ENCODE measurements at places on chromosomes 5 and 9.

DNA sequence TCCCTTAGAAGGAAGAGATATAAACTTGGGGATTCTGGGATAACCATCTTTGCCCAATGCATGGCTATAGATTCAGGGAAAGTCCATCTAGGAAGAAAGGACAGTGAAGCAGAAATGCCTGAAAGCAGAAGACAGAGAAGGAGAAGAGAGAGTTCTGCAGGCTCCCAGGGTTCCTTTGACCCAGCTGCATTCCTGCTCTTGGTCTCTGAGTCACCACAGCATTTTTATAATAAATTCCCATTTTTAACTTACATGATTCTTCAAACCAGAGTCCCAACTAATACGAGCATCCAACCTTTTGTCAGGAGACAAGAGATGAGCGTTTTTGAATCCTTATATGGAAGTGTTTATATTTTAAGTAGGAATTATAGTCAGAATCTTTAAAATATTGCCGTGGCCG is 12.0 kb upstream of the AOPEP start:
- H3K27ac ChIP-seq = no peak overlapping the region
- peaks cover 5% of the 10 kb centered on the region for H3K4me1 ChIP-seq
- no peak for DNase-seq
- no peaks in the 10 kb centered on the region for H3K36me3 ChIP-seq

GRCh38 chr9:34717996-34718614 is 8.2 kb upstream of the CCL21 start:
- peaks cover 18% of the 10 kb centered on the region for H3K27me3 ChIP-seq
- H3K27ac ChIP-seq = no peak overlapping the region
- no peak overlapping the region for H3K4me3 ChIP-seq

DNA sequence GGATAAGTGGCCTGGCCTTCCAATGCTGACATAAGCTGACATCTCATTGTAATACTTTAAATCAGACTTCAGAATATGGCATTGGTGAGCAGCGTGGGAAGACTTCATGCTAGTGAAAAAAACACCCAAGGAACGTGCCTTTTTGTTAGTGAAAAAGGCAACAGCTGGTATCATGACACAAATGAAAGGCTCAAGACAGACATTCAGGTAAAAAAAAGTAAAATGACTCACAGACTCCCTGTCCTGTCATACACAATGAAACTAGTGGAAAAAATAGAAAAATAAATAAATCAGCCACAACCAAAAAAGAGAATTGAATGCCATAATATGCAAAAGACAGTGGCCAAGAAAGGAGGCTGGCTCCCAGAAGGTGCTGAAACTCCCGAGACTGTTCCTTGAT is 24.4 kb upstream of the PPP1R2B start:
- H3K27me3 ChIP-seq = peaks cover 5% of the 10 kb centered on the region
- H3K4me1 ChIP-seq = no peaks in the 10 kb centered on the region
- H3K27ac ChIP-seq = no peak overlapping the region
- H3K36me3 ChIP-seq = no peaks in the 10 kb centered on the region
- DNase-seq = no peak

DNA sequence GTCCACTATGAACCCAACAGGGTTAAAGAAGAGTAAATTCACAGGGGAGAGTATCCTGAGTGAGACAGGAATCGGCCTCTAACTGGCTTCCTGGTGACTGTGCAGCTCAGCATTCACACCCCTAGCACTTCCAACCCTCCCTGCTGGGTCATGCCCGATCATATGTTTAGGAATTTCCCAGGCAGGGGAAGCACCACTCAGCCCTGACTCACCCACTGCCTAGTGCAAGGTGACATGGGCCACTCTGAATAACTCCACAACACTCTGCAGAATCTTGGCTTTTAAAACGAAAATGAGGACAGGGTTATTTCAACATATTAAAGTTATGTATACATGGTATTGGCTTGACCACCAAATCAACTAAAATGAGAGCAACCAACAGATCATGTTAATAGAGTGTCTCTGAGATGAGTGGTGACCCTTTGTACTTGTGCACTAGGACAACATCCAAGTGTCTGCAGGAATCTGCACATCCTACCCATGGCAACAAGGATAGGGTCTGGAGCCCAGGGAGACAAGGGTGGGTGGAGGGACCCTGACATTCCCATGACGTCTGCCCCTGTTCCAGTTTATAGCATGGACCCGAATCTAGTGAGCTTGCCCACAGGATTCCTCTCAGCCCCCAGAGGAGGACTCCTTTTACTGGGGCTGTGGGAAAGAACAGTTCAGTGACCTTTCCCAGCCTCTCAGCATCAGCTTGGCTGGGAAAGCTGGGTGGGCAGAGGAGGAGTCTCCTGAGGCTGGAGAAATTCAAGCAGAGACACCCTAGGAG is 485.8 kb downstream of the SEMA5A start:
- H3K27me3 ChIP-seq = peaks cover 3% of the 10 kb centered on the region
- DNase-seq = no peak

- no peak for DNase-seq
- H3K4me3 ChIP-seq = no peak overlapping the region
- H3K27ac ChIP-seq = no peak overlapping the region
Observed at GRCh38 chr9:115374724-115375268, 256.8 kb upstream of the TNC start.

- no peaks in the 10 kb centered on the region for H3K4me1 ChIP-seq
- DNase-seq = no peak
- H3K4me3 ChIP-seq = no peak overlapping the region
- peaks cover 64% of the 10 kb centered on the region for H3K36me3 ChIP-seq
- H3K27me3 ChIP-seq = no peaks in the 10 kb centered on the region
Observed at GRCh38 chr9:93636667-93637066, 60.3 kb downstream of the PHF2 start.

DNA sequence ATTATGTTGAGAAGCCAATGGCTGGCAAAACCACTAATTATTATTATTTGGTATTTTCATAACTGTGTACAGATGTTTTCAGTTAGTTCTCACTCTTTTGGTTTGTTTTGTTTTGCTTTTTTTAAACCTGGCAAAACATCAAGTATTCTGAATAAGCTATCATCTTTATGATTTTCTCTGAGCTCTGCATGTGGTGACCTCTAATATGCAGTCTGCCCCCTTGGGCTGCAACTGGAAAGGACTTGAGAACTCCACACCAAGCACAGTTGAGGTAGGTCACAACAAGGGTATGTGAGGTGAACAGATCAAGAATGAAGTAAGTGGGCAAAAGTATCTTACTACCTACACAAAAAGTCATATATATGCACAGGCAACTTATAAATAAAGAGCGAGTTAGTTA is 202.2 kb downstream of the NFIB start:
- no peak overlapping the region for H3K4me3 ChIP-seq
- H3K27ac ChIP-seq = no peak overlapping the region
- H3K27me3 ChIP-seq = peaks cover 7% of the 10 kb centered on the region
- peaks cover 6% of the 10 kb centered on the region for H3K36me3 ChIP-seq

GRCh38 chr9:80399606-80400005 is 827.8 kb downstream of the TLE4 start:
- H3K36me3 ChIP-seq = no peaks in the 10 kb centered on the region
- no peak overlapping the region for H3K4me3 ChIP-seq
- H3K27ac ChIP-seq = no peak overlapping the region

DNA sequence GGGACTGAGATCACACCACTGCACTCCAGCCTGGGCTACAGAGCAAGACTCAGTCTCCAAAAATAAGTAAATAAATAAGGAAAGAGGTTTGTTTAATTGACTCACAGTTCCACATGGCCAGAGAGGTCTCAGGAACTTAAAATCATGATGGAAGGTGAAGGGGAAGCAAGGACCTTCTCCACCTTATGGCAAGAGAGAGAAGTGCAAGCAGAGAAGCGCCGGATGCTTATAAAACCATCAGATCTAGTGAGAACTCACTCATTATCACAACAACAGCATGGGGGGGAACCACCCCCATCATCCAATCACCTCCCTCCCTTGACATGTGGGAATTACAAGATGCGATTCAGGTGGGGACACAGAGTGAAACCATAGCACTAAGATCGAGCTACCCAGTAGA is 22.8 kb upstream of the RGMB start:
- DNase-seq = no peak
- no peak overlapping the region for H3K4me3 ChIP-seq
- no peaks in the 10 kb centered on the region for H3K36me3 ChIP-seq
- peaks cover 6% of the 10 kb centered on the region for H3K27me3 ChIP-seq
- no peak overlapping the region for H3K27ac ChIP-seq
